ENCODE measurements at places on chromosomes 11 and 22.

DNA sequence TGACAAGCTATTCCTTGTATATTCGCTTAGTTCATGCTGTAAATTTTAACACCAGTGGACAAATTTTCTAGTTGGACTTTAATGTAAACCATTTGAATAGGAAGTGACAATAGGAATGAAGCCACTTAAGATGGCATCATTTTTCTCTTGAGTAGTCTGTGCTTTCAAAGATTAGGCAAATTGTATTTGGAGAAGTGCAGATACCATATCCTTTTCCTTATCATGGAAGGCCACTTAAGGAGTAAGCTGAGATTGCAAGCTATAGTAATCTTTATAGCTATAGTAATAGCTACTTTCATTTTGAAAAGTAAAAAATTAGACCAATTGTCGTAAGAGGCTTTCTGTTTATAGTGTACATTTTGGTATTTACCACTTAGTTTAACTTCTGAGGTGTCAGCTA is 12.8 kb downstream of the CAPRIN1 start:
- no peak for DNase-seq

- DNase-seq: no peak
Observed at GRCh38 chr11:122258446-122259194, 142.6 kb upstream of the BLID start.

- DNase-seq: no peak
Observed at GRCh38 chr11:102139081-102139498, 28.8 kb downstream of the YAP1 start.

- no peak for DNase-seq
Observed at GRCh38 chr11:75242722-75243600, 2.4 kb downstream of the TPBGL start.

- no peak for DNase-seq
Observed at GRCh38 chr11:16817351-16817750, 78.9 kb downstream of the C11orf58 start.

GRCh38 chr11:75946531-75947530 is 131.8 kb downstream of the UVRAG start:
- DNase-seq: no peak

DNA sequence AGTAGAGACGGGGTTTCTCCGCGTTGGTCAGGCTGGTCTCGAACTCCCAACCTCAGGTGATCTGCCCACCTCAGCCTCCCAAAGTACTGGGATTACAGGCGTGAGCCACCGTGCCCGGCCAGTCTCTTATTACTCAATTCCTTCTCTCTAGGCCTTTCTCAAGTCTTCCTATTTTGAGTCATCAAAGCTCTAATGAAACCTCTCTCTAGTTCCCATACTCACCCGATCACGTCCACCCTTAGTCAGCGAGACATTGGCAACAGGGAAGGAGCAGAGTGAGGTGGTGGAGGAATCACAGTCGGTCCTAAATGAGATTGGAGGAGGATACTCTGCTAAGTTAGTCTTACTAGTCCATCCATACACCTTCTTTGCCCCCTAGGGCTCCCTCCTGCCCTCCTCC is 5.0 kb downstream of the BSCL2 start:
- no peak for DNase-seq

DNA sequence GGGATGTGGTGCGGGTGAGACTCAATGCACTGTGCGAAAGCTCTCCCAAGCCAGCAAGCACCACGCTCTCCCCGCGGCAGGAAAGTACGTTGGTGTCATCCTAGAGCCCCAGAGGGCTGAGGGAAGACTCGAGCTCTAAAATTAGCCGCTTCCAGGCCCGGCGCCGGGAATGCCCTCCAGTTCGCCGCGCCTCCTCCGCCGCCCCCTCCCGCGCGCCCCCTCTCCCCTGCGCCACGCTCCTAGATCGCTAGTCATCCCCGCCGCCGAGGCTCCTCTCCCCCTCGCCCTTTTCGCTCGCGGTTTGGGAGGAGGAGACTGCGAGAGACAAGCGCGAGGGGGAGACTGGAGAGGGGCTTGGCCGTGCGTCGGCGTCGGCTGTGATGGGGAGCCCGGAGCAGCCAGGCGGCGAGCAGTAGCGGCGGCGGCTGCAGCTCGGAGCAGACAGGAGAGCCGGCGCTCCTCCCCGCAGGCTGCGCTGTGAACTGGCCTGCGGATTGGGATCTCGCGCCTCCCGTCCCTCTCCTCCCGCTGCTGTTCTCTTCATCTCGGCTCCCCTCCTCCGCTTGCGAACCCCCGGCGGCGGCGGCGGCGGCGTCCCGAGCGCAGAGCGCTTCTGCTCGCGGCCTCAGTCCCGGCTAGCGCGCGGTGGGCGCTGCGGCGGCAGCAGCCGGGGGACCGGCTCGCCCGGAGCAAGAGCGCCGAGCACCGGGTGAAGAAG is at the start of gene FAT3:
TSS of gene FAT3 (plus strand) at position 412 of the 718 bp plus-strand sequence. CDS start 127,295 bp downstream, outside the sequence.
- DNase-seq: no peak

- no peak for DNase-seq
Observed at GRCh38 chr11:65718964-65719492, 1.6 kb downstream of the RNASEH2C start.

- no peak for DNase-seq
Observed at GRCh38 chr11:112534208-112534607, 273.5 kb upstream of the PLET1 start.

DNA sequence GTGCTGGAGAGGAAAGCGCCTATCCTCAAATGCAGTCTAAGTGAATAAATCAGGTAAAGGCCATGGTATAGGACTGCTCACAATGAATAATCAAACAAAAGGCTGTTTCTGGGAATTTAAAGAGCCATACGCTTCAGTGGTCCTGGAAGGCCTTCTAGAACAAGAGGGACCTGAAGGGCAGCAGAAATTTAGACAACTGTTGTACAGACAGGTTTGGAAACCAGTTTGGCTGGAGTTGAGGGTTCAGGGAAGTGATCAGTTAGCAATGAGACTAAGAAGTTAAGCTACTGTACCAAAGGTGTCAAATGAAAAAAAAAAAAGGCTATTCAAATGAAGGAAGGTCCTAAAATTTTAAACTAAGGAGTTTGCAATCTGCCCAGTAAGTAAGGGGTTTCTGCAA is 56.6 kb upstream of the SCUBE2 start:
- no peak for DNase-seq

DNA sequence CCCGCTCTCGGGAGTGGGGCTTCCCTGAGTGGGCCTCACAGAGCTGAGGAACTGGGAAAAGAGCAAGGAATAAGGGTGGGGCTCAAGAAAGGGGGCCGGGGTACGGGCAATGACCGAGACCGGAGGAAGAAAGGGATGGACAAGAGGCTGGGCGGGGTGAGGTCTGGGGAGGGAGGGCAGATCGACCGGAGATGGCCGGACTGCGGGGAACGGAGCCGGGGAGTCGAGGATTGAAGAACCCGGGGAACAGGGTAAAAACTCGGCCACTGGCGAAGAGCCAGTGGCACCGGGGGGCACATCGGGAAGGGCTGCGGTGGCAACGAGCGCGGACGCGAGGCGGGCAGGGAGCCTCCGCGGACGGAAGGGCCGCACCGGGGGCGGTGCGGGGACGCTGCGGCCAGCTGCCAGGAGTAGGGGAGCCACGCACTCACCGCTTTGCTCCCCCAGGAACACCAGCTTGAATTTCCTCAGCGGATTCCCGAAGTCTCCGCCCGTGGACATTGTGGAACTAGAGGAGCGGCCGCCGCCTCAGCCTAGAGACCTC is 667 bp downstream of the RAB6A start:
- DNase-seq: no peak

DNA sequence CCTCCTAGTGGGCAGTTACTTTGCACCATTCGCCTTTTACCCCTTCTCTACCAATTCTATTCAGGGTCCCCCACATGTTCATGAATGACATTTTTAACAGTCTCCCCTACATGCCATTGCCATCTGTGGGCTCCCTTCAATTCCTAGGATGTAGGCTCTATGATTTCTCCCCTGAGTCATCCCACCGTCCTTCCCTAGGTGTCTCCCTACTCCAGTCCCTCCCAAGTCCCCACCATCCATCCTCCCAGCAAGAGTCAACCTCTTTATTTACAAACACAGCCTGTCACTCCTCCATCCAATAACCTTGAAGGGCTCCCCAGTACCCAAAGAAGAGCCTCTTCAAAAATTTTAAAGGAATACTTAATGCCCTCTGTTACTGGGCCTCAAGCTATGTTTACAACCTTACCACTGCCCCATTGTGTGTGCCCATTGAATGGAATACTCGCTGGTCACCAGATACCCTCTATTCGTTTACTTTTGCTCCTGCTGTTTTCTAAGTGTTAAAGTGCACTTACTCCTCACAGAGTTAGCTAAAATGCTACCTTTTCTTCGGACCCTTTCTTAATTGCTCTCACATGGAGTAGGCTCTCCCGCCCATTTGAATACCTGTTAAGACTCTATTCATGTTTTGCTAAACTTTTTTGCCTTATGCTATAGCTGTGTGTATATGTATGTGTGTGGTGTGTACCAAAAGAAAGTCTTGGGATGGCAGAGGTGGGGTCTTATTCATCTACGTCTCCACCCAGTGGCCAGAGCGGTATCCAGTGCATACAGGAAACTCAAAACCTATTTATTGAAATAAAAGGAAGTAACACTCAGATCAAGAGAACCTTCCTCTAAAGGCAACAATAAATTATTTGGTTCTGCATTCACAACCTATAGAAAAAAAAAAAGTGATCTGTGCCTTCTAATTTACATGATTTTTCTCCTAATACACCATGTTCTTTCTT is 235.8 kb upstream of the CCDC90B start:
- no peak for DNase-seq

DNA sequence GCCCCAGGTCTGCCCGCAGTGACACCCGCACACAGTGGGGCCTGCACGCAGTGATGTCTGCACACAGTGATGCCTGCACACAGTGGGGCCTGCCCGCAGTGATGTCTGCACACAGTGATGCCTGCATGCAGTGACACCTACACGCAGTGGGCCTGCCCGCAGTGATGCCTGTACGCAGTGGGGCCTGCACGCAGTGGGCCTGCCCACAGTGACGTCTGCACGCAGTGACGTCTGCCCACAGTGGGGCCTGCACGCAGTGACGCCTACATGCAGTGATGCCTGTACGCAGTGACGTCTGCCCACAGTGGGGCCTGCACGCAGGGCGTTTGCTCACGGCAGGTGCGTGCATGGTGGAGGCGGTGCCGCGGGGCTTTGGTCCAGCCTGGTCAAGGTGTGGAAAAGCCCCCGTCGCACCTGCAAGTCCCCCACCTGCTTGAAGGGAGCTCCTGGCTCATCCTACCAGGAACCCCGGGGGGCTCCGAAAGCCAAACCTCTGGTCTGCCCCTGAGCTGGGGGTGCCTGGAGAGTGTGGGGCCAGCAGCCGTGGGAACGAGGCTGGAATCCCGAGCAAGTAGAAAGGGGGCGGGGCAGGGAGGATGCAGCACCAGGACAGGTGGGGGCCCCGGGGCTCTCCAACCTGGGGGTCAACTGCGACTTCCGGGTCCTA is 8.9 kb upstream of the SYT8 start:
- DNase-seq: no peak

DNA sequence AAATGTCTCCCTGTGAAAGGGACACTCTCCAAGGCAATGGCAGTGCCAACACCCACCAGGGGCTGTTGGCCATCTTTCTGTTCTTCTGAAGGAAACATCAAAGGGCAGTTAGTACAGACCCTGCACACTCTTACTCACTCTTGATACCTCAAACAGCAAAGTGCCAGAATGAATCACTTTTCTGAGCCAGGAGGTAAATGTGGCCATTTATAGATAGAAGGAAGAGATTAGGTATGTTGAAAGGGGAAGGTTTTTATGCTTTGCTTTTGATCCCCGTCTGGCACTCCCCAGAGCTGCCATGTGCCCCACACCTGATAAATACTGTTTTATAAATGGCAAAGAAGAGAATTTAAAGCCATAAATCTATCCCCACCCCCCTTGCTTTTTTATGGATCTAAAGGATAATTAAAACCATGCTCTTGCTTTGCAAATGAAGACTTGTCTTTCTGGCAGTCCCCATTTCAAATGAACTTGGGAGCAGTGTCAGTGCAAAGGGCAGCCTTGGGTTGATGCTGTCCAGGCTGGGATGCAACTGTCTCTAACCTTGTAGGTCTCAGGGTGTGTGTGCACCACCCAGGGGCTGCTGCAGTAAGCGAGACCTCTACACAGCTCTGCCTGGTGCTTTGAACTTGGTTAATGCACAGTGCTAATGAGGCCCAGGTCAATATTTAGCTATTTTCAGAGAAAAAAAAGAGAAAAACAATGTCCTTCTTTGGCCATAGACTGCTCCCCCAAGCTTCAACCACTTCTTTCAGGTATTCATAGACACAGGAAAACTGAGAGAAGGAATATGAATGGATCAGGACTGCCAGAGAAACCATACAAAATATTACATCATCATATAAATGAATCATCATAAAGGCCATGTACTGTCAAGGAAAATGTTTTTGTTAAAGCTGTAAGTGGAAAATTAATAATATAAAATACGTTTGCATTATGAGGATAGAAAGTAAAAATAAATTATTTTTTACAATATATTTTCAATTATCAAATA is 207.5 kb downstream of the ETS1 start:
- DNase-seq: no peak

DNA sequence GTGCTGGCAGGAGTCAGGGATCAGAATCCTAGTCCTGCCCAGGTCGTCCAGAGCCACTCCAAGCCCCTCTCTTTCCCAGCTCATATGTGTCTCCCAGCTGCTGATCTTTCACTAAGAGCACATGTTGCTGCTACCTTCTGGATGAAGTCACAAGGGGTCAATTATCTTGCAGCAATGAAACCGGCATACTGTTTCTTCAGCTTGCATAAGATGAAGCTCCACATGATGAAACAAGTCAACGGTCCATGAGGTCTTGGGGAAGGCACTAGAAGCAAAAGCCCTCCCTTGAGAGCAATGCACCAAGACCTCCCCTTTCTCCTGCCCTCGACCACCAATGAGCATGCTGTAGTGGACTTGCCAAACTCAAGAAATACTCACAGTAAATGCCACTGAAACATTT is 148.9 kb downstream of the TENM4 start:
- DNase-seq: no peak

- DNase-seq: no peak
Observed at GRCh38 chr11:97622795-97623194, 1233.0 kb downstream of the JRKL start.

GRCh38 chr11:67295846-67296245 is 6.7 kb downstream of the ANKRD13D start:
- DNase-seq: no peak

All from stimulated activated CD8-positive, alpha-beta memory T cell treated with anti-CD3 and anti-CD28 coated beads, Interleukin-15, amount 100 ng/mL, for 24 hours (primary cell).